ENCODE measurements at places on chromosomes 13 and 19. TPM values are rescaled to one million over a fixed set of nuclear protein-coding genes. Genes with fewer than 3 reads are reported as not detected.

Gene AXL
- total RNA-seq = 78.4 TPM

Gene CACNG7
- total RNA-seq = not detected

Gene RTBDN
- total RNA-seq = not detected

Gene SLC39A3
- total RNA-seq = 20.2 TPM

Gene SIGLEC8
- total RNA-seq = 0.38 TPM

Gene GSX1
- not detected for total RNA-seq
